Foreskin keratinocyte (primary cell): ENCODE measurements at places on chromosomes 11 and 22.

- DNase-seq, result peak; percentile 23
Observed at GRCh38 chr22:28969401-28970168, 86.2 kb downstream of the ZNRF3 start.

DNA sequence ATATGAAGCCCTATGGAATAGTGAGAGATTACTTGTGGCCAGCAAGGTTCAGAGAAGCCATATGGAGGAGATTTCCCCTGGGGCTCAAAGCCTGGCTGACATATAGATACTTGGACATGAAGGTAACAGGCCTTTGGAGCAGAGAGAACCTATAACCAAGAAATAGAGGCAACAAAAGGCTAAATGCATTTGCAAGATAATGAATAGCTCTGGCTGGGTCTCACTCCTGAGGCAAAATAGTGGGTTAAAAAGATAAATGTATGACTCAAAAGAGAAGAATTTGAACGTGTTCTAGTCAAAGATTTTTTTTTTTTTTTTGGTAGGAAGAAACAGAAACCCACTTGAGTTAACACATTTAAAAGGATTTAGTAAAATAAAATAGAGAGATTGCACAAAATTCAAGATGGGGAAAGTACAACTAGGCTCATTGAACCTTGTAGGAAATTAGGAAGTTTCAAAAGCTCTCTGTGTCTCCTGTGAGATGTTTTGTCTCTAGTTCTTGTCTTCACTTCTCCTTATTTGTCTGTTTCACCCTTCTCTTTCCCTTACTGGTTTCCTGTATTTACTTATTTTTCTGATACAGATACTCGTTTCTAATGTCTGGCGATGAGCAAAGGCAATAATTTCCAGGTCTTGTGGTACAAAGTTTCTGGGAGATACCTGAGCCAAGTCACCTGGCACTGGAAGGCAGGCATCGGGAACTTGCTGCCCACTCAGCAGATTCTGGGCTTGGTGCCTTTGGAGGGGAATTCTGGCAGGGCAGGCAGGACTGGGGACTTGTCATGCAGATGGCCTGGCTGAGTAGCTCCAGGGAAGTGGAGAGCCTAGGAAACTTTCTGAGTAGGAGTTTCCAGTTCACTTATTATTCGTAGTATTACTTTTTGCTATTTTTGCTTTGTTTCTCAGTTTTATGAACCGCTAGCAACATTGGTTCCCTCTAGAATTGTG is 49.2 kb upstream of the SESN3 start:
- peak; percentile 37 for DNase-seq

DNA sequence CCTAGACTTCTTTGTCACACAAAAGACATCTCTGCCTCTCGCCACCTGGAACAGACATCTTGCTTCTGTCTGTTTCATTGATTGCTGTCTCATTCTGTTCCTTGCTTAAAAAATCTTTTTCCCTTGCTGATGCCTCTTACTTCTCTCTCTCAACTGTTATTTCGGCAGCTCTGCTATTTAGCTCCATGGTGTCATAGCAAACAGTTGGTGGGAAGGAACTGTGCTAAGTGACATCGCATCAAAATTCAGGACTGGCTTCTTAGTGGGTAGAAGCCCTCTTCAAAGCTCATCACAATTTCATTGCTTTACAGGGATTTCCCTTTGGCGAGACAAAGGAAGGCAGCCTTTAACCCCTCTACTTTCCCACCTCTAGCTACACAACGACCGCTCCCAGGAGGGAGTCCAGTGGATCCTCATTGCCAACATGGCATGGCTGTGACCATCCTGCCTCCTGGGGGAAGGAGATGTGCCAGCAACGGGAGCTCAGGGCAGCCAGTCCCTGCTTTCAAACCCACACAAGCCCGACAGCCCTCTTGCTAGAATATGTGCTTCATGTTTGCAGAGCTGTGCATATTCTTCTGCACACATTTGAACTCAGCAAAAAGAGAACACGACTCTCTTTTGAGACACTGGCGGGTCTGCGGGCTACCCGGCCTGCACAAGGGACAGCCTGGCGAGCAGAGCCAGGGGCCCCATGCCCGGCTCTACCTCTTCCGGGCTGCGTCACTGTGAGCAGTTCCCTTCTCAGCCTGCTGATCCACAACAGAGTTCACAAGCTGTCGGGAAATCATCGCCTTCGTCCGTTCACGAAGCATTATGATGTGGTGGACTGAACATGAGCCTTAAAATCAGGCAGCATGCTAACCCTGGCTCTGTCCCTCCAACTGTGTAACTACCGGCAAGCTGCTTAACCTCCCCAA is 51.1 kb upstream of the JAM3 start:
- no peak for DNase-seq

- DNase-seq, result no peak
Observed at GRCh38 chr11:11146830-11147229, 206.2 kb downstream of the CSNK2A3 start.

GRCh38 chr11:120715239-120715638 is 203.7 kb downstream of the GRIK4 start:
- no peak for DNase-seq

- DNase-seq, result no peak
Observed at GRCh38 chr11:125333354-125334073, 162.6 kb downstream of the FEZ1 start.

GRCh38 chr11:113449743-113450142 is 25.5 kb downstream of the DRD2 start:
- no peak for DNase-seq

DNA sequence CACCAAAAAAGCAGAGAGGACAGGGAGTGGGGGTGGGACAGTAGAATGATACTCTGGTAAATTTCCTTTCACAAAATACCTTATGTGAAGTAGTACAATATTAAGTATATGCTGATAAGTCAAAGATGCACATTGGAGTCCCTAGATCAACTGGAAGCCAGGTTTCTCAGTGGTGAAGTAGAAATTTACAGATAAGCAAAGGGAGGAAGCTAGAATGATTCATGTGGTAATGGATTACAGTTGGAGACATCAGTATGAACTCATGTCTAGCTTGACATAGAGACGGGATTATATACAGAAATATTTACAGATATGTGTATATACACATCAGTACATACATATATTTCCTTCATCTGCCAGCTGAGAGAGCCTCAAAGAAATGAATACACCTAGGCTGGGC is 21.5 kb downstream of the PLEKHB1 start:
- DNase-seq, result no peak

DNA sequence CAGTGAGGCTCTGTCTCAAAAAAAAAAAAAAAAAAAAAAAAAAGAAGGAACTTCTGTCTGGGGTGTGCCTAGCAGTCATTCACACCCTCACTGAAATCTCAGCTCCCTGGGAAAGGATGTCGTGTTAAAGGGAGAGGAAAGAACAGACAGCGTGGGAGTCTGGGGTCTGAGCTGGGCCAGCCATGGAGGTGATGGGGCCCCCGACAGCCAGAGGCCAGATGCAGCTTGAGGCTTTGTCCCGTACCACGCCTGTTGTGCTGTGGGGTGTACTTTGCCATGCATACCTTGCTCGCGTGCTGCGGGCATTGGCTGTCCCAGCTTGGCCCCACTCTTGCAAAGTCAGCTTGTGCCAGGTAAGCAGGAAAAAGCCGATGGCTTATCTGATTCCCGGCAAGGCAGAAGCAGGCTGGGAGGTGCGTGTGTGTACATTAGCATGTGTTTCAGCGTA is 4.6 kb downstream of the SYT12 start:
- no peak for DNase-seq

GRCh38 chr22:20904008-20904979 is 12.9 kb upstream of the CRKL start:
- peak; percentile 98 for DNase-seq

DNA sequence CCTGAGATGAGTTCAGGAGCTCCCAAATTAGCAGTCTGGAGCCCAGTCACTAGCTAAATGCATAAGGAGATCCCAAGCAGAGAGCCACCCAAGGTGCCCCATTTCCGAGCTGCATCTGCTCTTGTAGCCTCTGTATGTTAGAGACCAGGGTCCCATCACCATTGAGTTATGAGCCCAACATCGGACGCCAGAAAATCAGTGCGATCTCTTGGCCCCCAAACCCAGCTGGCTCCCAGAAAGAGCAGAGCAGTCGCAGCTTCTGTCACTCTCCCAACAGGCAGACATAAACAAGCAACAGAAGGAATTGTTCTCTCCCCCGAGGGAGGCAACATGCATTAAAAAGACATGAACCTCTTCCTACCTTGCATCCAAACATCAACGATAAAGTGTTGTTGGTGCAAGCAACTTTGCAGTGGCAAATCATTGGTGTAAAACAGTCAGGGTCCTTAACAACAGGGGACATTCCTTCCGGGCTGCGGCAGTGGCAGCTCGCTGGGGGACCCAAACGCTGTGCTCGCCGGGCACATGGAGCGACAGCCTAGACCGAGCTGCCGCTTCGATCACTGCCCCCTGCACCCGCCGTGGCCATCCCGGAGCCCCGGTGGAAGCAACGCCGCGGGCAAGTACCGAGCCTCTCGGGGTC is 907.1 kb downstream of the DLG2 start:
- DNase-seq, result no peak

DNA sequence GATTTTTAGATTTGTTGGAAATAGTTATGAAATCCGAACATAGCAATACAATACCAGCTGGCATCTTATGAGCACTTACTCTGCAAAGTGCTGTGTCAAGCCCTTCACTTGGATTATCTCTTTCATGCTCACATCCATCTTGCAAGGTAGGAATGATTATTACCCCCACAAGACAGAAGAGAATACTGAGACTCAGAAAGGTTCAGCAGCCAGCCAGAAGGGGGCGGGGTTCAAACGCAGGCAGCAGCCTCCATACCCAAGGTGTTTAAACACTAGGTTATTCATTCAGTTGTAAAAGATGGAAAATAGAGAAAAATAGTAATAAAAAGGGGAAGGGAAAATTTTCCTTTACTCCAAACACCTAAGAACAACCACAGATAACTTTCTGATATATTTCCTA is 158.5 kb downstream of the CCDC34 start:
- no peak for DNase-seq

- DNase-seq, result peak; percentile 86
Observed at GRCh38 chr11:113401718-113402117, 14.1 kb downstream of the ANKK1 start.
